ENCODE measurements at places on chromosomes 2 and 18.

GRCh38 chr18:9206421-9206820, 69.8 kb downstream of the ANKRD12 start:
- DNase-seq, result no peak

GRCh38 chr2:74878551-74878950, 44.6 kb downstream of the HK2 start:
- no peak for DNase-seq

- DNase-seq, result no peak
Observed at GRCh38 chr2:121356058-121356640, 71.1 kb upstream of the TFCP2L1 start.

GRCh38 chr2:146579147-146579930, 1265.5 kb upstream of the ACVR2A start:
- no peak for DNase-seq

GRCh38 chr2:29215739-29216608, 100.8 kb downstream of the CLIP4 start:
- no peak for DNase-seq

DNA sequence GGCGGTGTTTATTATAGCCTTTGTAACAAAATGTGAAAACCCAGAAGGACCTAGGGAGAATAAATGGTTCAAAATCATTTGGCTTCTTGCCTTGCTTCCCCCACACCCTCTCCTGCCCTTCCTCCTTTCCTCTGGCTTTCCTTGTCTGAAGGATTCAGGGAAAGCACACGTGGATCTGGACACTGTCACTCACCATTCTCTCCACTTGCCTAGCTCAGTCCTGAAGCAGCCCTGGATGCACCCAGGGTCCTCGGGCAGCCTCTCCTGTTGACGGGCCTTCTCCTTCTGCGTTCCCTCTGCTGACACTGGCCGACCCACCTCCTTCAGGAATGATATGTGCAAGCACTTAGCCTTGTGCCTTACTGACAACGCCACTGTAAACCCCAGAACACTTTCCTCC, 68.4 kb downstream of the FAM210A start:
- no peak for DNase-seq

Data from stimulated activated CD8-positive, alpha-beta memory T cell treated with anti-CD3 and anti-CD28 coated beads, Interleukin-7, amount 100 ng/mL, for 1 hour (primary cell).